Left renal pelvis (tissue), 4 donors: ENCODE measurements at places on chromosomes 3 and 15.

- no peak for DNase-seq
Measured at GRCh38 chr3:67487564-67488114, 166.8 kb downstream of the SUCLG2 start.

DNA sequence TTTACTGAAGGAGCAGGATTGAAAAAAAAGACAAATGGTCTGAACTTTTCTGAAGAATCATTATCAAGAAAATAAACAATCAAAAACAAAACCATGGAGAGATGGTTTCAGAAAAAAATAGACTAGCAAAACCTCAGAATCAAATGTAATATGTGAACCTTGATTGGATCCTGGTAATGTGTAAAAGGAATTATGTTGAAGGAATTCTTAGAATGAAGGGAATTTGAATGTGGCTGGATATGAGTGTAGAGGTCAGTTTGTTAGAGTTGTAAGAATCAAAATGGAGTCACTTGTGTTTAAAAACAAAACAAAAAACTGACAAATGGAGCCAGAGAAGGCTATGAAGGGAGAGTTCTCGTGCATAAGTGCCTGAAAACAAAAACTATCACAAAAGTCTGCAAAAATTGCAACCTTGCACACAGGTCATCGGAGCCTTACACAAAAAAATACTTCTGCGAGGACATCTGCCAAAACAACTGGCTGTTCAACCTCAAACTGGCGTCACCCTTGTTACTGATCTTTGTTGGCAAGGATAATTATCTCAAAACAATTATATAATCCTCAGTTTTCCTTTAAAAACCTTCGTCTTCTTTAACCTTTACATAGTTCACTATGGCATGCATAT is 19.1 kb upstream of the ATP13A3 start:
- no peak for DNase-seq

- no peak for DNase-seq
Measured at GRCh38 chr15:81270781-81271491, 53.0 kb downstream of the STARD5 start.

DNA sequence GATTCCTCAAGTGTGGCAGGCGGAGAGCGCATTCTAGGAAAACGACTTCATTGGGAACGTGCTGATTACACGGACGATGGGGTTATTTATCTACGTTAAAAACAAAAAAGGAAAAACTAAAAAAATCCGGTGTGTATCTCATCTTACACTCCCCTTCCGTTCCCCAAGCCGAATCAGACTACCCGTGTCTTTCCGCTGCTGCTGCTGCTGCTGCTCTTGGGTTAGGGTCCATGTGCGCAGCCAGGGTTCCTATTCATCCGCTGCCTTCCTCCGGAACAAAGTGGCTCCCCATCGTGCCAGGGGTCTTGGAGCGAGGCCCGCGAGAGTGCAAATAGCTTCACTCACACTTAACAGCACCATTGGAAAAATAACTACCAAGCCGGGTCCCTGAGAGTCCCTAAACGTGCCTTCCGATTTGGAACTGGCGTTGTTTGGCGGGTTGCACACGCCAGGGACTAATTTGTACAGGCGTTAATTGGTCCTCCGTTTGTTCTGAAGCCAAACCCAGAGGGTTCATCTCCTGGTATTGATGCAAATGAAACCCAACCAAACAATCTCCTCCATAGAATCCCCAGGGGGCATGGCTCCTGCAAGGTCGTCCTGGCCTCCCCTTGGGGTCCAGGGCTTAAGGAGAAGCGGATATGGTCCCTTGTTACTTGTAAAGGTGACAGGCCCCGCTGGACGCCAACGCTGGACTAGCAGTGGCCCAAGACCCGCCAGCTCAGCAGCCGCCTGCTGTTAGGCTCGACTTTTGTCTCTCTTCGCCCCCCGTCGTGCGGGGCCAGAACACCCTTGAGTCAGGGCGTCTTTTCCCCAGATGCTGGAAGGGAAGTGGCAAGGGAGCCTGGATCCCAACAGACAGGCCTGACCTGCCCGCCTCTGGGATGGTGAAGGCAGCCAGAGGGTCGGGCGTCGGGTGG is 11.0 kb upstream of the ONECUT1 start:
- DNase-seq, result no peak

DNA sequence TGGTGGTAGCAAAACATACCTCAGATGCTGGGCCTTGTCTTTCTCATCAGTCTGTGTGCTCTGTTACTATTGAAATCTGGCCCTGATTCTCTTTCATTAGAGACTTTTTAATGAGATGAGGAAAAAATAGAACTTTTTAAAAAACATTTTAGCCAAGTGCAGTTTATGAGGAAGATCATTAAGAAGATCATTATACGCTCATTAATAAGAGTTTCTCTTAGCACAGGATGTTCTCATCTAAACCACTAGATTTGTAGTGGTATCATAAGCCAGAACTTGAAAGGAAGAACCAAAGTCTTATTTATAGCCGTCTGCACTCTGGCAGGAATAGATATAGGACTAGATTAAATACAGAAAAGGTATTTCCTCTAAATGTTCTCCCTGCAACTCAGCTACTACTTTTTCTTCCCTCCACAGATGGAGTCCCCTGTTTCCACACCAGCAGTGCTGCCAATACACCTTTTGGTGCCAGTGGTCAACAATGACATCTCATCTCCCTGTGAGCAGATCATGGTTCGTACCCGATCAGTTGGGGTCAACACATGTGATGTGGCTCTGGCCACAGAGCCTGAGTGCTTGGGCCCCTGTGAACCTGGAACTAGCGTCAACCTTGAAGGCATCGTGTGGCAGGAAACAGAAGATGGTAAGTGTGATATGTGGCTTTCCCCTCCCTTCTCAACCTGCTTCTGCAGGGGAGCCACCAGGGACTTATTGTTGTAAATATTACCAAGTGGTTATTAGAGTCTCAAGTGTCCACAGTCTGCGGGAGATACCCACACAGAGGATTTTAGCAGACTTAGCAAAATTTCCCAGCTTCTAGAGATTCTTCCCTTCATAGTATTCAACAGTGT is 152.8 kb downstream of the RBPMS2 start:
- no peak for DNase-seq

DNA sequence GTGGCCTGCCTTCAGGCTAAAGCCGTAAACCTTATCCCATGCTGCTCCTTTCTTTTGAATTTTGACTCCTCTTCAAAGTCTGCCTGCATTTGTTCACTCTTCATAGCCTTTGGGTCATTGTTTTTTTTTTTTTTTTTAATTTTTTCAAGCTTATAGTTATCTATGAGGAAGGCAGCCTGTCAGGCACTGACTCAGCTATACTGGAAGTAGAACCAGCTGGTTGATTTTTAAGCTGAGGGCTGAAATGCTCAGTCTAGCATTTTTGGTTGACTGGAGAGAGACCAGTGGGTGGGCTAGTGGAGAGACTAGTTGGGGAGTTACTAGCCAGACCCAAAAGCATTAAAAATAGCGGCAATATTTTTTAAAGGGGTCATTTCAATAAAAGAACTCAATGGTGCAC is 44.1 kb downstream of the C3orf20 start:
- no peak for DNase-seq

GRCh38 chr15:91413142-91413541 is 313.1 kb downstream of the SV2B start:
- DNase-seq, result no peak

DNA sequence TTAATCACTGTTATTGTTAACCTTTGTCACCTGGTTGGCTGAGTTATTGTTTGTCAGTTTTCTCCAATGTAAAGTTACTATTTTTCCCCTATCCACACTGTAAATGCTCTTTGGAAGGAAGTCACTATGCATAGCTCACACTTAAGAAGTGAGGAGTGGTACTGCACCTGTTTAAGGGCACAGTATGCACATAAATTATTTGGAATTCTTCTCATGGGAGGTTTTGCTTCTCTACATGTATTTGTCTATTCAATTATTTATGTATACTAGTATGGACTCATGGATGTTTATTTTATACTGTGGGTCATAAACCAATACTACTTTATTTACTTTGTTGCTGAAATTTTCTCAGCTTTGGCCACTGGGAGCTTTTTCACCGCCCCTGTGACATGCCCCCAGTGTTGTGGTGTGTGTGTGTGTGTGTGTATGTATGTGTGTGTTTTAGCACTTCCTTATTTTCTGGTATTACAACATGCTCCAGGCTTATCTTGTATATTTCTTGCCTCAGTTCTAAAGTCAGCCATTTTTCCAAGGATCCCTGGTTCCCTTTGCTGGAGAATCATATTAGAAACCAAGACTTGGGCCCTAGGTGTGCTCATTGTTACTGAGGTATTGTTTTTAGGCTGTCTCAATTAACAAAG is 290.5 kb downstream of the KBTBD8 start:
- no peak for DNase-seq

GRCh38 chr15:85926834-85927233 is 132.1 kb upstream of the KLHL25 start:
- no peak for DNase-seq

DNA sequence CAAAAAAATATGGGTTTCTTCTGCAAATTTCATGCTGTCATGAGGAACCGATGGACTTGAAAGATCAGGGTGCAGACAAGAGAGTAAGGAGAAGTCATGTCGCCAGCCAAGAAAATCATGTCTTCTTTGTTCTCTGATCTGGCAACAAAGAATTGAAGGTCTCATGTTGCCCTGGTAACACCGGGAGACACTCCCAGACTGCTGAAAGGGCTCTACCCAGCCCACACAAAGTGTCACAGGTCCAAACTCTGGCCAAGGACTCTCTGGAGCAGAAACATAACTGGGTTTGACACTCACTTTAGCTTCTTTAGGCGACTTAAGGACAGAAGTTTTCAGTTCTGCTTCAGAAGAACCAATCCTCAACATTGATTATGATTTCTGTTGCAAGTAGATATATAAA is 42.9 kb downstream of the SIDT1 start:
- no peak for DNase-seq

DNA sequence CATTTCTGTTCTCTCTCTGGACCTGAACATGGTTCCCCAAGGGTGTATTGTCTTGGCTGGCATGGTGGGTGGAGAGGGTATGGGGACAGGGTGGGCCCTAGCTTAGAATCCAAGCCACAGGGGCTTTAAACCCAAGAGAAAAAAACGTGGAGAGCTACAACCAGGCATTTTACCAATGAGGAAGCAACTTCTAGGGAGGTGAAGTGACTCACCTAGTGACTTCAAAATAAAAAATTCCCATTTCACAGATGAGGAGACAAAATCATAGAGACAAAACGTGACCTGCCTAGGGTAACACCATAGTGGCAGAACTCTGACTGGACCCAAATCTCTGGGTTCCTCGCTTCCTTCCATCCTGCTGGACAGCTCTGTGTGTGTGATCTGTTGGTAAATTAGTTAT is 216.8 kb downstream of the RPLP1 start:
- DNase-seq, result no peak

DNA sequence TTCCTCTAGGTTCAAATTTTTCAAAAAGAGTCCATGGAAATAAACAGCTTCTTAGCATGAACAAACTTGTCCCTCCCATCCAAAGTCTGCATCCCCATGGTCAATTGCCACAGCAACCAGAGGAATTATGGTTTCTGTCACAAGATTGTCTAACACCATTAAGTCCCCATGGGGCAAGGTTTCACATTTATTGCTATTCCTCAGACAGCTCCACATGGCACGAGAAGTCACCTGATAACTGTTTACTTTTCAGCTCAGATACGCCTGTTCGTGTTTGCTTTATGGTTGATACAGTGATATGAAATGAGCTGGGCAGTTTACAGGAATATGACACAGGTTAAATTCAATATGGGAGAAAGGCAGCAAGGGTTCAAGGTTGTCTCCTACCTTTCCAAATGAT is 37.9 kb upstream of the MUC13 start:
- DNase-seq, result no peak

- DNase-seq, result no peak
Measured at GRCh38 chr3:131417751-131418150, 36.2 kb downstream of the NUDT16 start.

GRCh38 chr3:72633121-72633520 is 215.1 kb downstream of the SHQ1 start:
- no peak for DNase-seq

- DNase-seq, result no peak
Measured at GRCh38 chr15:41966920-41967465, 5.4 kb downstream of the EHD4 start.

- DNase-seq, result peak; percentile 37
Measured at GRCh38 chr3:54951405-54951804, 23.5 kb upstream of the LRTM1 start.

- DNase-seq, result no peak
Measured at GRCh38 chr15:55907797-55908196, 85.6 kb downstream of the NEDD4 start.

- DNase-seq, result no peak
Measured at GRCh38 chr3:72990701-72991395, 5.8 kb upstream of the PPP4R2 start.

DNA sequence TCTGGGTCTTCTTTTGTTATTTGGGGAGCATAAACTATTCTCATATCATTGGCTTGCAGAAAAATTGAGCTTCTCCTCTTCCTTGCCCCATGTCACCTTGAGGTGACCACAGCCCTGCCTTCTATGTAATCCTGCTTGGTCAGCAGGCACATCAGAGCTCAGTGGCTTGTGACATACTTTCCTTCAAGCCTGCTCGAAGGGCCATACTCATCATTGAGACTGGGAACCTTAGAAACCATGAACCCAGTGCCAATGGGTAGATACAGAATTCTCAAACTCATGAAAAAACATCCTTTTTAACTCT is 3.7 kb upstream of the CCR2 start:
- no peak for DNase-seq

DNA sequence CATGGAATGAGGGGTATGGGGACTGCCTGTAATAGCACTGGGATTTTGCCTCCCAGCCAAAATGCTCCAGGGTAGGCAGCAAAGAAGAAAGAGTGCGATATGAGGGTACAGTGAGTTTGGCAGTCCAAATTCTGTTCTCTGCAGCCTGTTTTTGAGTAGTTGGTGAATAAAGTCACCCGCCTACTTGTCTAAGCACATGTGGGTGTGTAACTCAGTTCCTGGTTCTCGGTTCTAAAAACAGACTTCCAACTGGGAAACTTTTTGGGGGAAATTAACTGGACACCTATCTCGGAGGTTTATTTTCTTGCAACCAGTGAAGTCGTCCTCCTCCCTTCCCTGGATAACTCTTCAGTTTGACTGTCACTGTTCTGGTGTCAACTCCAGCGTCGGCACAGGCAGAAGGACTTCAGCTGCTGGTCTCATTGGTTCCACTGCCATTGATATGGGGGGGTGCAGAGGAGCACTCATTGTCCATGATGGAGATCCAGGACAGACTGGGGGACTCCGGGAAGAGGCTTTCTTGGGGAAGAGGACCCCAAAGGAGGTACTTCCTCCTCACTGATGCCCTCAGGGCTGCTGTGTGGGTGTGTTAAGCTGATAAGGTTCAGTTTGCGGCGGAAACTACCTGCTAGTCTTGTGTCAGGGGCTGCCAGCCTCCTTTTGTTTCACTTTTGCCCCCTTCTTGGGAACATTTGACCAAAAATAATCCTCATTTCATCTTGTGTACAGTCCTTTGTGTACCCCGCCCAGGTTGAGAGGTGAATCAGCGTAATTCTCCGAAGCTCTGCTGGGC is 13.2 kb downstream of the GHRL start:
- no peak for DNase-seq

DNA sequence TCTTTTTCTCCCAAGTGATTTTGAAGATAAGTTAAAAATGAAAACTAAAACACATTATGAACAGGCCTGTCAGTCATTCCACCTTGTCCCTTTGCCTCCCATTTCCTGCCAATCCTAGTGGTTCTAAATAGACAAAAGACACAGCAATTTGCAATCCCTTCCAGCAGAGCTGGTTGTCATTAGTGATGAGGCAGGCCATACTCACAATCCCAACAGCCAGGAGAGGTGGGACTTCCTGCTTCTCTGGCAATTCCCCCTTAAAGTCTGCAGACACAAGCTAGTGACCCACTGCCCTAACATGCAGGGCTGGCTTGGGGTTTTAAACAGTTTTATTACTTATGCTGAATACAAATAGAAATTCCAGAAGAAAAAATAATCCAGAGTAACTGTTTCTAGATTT is 38.4 kb upstream of the RBP1 start:
- DNase-seq, result no peak

GRCh38 chr3:33114622-33115023 is 809 bp downstream of the CRTAP start:
- no peak for DNase-seq
